ENCODE measurements at places on chromosomes 13 and 19. TPM values are rescaled to one million over a fixed set of nuclear protein-coding genes. Genes with fewer than 3 reads are reported as not detected.

PDX1 gene
- not detected for total RNA-seq

TRPC4 gene
- total RNA-seq: 16.7 TPM

CGB8 gene
- total RNA-seq: 3.5 TPM

KLK8 gene
- total RNA-seq: not detected

PABPC3 gene
- 0.36 TPM for total RNA-seq

DNA sequence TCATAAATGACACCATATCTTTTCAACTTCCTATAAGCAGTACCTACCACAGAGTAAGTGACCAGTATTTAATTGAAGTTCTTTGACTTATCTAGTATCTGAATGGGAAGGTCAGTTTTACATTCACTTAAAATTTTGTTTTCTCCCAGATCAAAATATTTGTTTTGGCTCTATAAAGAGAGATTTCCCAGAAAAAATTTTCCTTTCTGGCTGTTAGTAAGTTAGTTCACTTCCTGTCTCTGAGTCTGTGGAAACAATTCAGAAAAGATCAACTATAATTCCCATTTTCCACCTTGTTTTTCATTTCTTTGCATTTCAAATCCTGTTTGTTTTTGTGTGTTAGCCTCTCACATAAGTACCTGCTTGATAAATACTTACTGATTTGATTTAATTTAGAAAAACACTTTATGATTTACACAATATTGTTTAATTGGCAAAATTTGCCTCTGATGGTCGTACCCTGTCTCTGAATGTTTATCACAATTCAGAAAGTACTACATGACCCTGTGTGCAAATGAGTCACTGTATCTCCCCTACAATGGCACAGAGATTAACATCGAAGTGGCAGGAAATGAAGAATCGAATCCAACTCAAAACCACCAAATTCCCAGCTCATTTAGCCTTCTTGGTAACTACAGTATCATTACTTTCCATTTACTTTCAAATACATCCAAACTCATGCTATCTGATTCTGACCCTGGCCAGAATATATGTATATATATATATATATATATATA, 15.4 kb upstream of the MED4 start:
- H3K4me3 ChIP-seq: no peak overlapping the region
- DNase-seq: no peak
- peaks cover 14% of the 10 kb centered on the region for H3K4me1 ChIP-seq

DNA sequence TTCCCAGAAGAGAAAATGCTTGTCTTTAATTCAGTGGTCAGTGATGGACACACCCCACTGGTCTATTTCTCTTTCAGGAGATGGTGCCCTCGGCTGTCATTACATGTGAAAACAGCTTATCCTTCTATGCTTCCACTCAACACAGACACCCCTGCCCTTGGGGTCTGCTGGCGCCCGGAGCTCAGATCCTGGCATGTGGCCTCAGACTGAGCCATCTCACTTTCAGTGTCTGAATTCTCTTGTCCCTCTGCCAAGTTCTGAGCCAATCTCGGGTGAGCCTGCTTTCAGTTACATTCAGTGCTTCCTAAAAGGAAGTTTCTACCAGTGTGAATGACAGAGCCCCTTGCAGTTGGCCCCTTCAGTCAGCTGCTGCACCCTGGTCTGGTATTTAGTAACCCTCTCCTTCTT, 293.6 kb downstream of the DNAJC15 start:
- peak overlapping the region; percentile 61 for H3K4me3 ChIP-seq
- no peaks in the 10 kb centered on the region for H3K27me3 ChIP-seq
- H3K36me3 ChIP-seq: no peaks in the 10 kb centered on the region
- peak overlapping the region; percentile 36 for H3K27ac ChIP-seq
- peaks cover 10% of the 10 kb centered on the region for H3K4me1 ChIP-seq
- DNase-seq: no peak

GRCh38 chr19:38303517-38304351, at the start of gene C19orf33:
C19orf33 (plus strand) TSS chr19:38304251; CDS start chr19:38304262, 11 bp downstream.
- peaks cover 7% of the 10 kb centered on the region for H3K36me3 ChIP-seq
- H3K4me3 ChIP-seq: no peak within 1 kb of the TSS
- H3K4me1 ChIP-seq: peaks cover 24% of the 10 kb centered on the region
- DNase-seq: no peak
- H3K27ac ChIP-seq: no peak within 1 kb of the TSS
- H3K27me3 ChIP-seq: peaks cover 7% of the 10 kb centered on the region

GRCh38 chr13:26984337-26984736, 187.3 kb downstream of the USP12 start:
- DNase-seq: no peak
- no peaks in the 10 kb centered on the region for H3K27me3 ChIP-seq
- H3K36me3 ChIP-seq: no peaks in the 10 kb centered on the region

DNA sequence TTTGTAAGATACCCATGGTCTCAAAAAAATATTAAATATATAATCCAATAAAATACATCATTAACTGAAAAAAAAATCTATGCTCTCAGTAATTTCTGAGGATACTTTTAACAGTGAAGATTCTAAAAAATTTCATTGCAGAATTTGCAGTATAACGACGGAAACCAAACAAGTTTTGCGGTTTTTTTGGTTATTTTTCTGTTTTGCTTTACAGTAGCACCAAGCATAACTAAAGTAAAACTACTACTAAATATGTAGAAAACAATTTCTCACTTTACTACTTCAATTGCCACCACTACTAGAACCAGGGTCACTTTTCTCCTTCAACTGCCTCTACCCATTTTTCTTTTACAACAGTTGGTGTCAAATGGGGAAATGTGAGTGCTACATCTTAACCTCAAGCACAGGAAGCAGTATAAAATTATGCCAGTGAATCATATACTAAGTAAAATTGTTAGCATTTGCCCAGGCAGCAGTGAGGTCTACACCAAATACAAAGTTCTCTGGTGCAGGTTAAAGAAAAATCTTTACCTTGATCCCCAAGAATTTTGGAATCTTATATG, 24.1 kb downstream of the MICU2 start:
- no peak overlapping the region for H3K4me3 ChIP-seq
- no peaks in the 10 kb centered on the region for H3K27me3 ChIP-seq
- no peak for DNase-seq
- H3K4me1 ChIP-seq: peaks cover 48% of the 10 kb centered on the region

GRCh38 chr19:35619290-35619923, 6.9 kb downstream of the HAUS5 start:
- H3K4me1 ChIP-seq: no peaks in the 10 kb centered on the region
- H3K27ac ChIP-seq: no peak overlapping the region
- H3K27me3 ChIP-seq: no peaks in the 10 kb centered on the region
- DNase-seq: no peak
- H3K4me3 ChIP-seq: no peak overlapping the region

DNA sequence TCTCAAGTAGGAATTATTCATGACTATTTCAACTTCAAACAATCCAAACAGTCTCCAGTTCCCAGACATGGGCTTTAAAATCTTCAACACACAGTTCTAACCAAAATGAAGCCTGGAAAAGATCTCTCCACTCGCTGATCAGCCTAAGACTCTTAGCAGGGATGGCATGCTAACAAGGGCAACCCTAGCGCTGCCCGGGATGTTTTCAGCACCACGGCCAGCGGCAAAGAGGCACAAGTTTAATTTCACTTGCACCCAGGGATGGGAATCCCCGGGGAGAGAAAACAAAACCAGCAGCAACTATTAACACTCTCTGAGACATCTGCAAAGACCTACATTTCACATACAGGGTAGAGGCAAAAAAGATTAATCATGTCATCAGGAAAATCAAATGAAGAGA, 43.0 kb downstream of the CACNA1A start:
- H3K27ac ChIP-seq: no peak overlapping the region
- no peak overlapping the region for H3K4me3 ChIP-seq
- DNase-seq: no peak
- peaks cover 32% of the 10 kb centered on the region for H3K27me3 ChIP-seq
- no peaks in the 10 kb centered on the region for H3K36me3 ChIP-seq

GRCh38 chr19:38265921-38266429, 1.6 kb downstream of the SPINT2 start:
- DNase-seq: no peak
- peaks cover 5% of the 10 kb centered on the region for H3K27me3 ChIP-seq

- H3K4me1 ChIP-seq: no peaks in the 10 kb centered on the region
- DNase-seq: no peak
- H3K4me3 ChIP-seq: no peak overlapping the region
- H3K36me3 ChIP-seq: no peaks in the 10 kb centered on the region
- no peak overlapping the region for H3K27ac ChIP-seq
Measured at GRCh38 chr13:39226359-39226758, 188.1 kb downstream of the NHLRC3 start.

DNA sequence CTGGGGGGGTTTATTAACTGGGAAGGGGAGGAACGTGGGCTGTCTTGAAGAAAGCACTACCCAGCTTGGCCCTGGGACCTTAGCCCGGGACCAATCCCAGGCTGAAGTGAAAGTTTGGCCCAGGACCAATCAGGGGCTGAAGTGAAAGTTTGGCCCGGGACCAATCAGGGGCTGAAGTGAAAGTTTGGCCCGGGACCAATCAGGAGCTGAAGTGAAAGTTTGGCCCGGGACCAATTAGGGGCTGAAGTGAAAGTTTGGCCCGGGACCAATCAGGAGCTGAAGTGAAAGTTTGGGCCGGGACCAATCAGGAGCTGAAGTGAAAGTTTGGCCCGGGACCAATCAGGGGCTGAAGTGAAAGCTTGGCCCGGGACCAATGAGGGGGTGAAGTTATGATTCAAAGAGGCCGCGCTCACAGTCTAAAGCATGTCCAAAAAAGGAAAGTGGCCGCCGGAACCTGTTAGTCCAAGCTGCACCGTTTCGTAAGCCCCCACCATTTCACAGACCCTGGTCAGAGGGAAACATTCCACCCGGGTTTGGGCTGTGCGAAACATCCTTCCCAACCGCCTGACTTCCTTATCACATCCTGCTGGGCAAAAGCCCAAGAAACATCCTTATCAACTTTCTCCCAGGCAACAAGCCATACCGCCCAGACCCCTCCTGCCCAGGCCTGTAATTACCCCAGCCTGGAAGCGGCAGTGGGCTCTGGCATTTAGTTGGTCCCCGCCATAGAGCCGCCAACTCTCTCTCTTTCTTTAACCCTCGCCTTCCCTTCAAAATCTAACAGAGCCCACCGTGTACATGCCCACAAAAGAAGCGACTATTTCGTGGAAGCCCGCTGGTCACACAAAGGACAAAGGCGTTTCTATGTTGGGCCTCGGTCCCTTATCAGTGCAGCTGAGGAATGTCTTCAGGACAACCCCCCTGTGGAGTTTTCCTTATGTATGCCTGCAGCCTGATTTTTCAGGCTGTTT, 1.1 kb downstream of the ZNF850 start:
- H3K27ac ChIP-seq: peak overlapping the region; percentile 81
- H3K36me3 ChIP-seq: peaks cover 33% of the 10 kb centered on the region
- H3K27me3 ChIP-seq: peaks cover 2% of the 10 kb centered on the region
- DNase-seq: peak; percentile 37
- peak overlapping the region; percentile 95 for H3K4me3 ChIP-seq

GRCh38 chr19:6906559-6907060, 19.2 kb downstream of the ADGRE1 start:
- no peak overlapping the region for H3K4me3 ChIP-seq
- no peaks in the 10 kb centered on the region for H3K27me3 ChIP-seq
- DNase-seq: no peak
- H3K4me1 ChIP-seq: no peaks in the 10 kb centered on the region
- H3K36me3 ChIP-seq: peaks cover 6% of the 10 kb centered on the region

GRCh38 chr13:49951754-49952535, 15.8 kb upstream of the SPRYD7 start:
- peaks cover 3% of the 10 kb centered on the region for H3K36me3 ChIP-seq
- H3K27ac ChIP-seq: no peak overlapping the region
- H3K27me3 ChIP-seq: no peaks in the 10 kb centered on the region
- H3K4me3 ChIP-seq: no peak overlapping the region
- peaks cover 12% of the 10 kb centered on the region for H3K4me1 ChIP-seq
- DNase-seq: no peak

- H3K36me3 ChIP-seq: peaks cover 24% of the 10 kb centered on the region
- peak overlapping the region; percentile 93 for H3K4me3 ChIP-seq
- no peak for DNase-seq
- H3K27ac ChIP-seq: peak overlapping the region; percentile 89
Measured at GRCh38 chr19:343941-344624, 513 bp downstream of the MIER2 start.

DNA sequence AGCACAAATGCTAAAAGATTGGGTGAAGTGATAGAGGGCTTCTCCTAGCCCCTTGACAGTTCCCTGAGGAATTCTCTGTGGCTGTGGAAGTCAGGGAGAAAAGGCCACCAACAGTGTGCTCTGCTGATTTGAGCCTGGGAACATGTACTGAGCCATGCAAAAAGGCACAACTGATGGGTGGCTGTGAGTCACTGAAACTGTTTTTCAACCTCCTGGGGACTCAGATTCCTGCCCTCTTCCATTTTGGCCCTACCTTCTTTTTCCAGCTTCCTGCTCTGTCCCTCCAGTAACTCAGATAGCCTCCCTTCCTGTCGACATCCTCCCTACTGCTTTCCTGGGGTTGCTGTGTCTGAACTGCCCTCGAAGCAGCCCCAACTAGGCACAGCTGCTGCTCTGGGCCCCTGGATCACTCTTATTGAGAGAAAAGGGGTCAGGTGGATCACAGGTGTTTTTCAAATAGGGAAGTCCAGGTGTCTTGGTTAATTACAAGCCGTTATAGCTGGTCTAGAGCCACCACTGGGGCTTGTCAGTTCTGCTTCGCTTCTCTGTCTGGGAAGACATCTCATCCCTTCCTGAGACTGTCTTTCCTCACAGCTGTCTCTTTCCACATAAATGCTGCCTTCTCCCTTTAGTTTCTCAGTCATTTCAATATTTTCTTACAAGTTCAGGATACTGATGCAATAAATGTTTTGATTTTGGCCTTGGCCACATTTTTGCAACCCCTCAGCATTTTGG, 13.7 kb downstream of the FAM124A start:
- no peak overlapping the region for H3K27ac ChIP-seq
- H3K4me3 ChIP-seq: no peak overlapping the region
- no peak for DNase-seq
- no peaks in the 10 kb centered on the region for H3K36me3 ChIP-seq

- H3K27ac ChIP-seq: no peak overlapping the region
- H3K27me3 ChIP-seq: peaks cover 24% of the 10 kb centered on the region
- H3K36me3 ChIP-seq: no peaks in the 10 kb centered on the region
Measured at GRCh38 chr13:48138270-48138669, 43.4 kb upstream of the MED4 start.

- no peaks in the 10 kb centered on the region for H3K4me1 ChIP-seq
- DNase-seq: no peak
- H3K36me3 ChIP-seq: no peaks in the 10 kb centered on the region
- H3K27ac ChIP-seq: no peak overlapping the region
- H3K27me3 ChIP-seq: peaks cover 17% of the 10 kb centered on the region
Measured at GRCh38 chr13:31904941-31905824, 126.4 kb upstream of the FRY start.

DNA sequence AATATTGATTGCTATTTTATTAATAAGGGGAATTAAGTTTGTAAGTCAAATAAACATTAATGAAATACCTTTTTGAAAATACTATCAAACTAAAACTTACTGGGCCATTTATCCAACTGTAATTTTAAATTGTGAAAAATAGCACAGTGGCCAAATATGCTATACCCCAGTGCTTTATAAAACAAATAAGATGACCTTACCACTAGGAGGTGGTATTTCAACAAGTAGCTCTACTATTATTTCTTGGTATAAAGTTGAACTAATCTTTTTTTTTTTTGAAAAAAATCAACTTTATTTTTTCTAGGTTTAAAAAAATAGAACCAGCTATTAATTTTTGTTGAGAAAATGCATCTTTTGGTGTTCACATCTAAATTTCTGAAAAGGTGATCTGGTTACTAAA, 14.7 kb downstream of the LACC1 start:
- no peak for DNase-seq
- peaks cover 2% of the 10 kb centered on the region for H3K27me3 ChIP-seq
- H3K36me3 ChIP-seq: no peaks in the 10 kb centered on the region
